ENCODE measurements at places on chromosomes 2 and 18. TPM values are rescaled to one million over a fixed set of nuclear protein-coding genes. Genes with fewer than 3 reads are reported as not detected.

GKN1 gene
- not detected for total RNA-seq

NYAP2 gene
- total RNA-seq = 8.2 TPM

INO80B gene
- 83.5 TPM for total RNA-seq

HNRNPLL gene
- total RNA-seq = 120 TPM

CCDC85A gene
- 14.0 TPM for total RNA-seq
